ENCODE measurements at places on chromosomes 12 and 14.

DNA sequence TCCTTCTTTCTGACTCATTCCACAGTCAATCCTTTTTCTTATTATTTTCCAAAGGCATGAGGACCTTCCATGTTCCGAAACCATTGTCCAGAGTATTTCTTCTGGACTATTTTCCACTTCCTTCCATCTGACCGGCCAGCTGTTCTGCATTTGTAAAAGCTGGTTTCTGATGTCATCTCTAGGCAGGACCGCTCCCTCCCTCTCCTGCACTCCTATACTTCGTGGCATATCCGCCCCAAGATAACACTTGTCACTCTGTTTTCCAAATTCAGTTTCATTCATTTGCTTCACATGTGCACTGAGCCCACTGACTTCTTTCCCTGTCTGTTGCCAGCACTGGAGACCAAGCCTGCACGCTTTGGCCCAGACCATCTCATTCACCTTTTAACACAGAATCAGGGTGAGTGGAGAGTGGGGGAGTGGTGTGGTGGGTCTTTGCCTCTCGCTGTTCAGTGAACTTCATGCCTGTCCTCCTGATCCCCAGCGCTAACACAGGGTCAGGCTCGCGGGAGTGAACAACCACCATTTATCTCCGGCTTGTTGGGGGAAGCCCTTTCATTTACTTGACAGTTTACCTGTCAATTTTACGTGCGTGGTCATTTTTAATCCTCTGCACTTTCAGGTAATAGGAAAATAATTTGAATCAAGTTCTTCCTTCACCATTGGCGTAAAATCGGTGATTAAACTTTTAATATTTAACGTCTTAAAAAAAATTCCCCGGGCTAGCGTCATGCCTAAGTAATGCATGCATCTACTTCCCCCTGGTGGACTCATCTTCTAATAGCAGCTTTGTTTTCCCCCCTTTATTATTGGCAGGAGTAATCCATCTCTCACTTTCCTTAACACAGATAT is 52.5 kb downstream of the C12orf75 start:
- peak; percentile 16 for DNase-seq

GRCh38 chr12:125346362-125346761 is 281.1 kb downstream of the AACS start:
- no peak for DNase-seq

DNA sequence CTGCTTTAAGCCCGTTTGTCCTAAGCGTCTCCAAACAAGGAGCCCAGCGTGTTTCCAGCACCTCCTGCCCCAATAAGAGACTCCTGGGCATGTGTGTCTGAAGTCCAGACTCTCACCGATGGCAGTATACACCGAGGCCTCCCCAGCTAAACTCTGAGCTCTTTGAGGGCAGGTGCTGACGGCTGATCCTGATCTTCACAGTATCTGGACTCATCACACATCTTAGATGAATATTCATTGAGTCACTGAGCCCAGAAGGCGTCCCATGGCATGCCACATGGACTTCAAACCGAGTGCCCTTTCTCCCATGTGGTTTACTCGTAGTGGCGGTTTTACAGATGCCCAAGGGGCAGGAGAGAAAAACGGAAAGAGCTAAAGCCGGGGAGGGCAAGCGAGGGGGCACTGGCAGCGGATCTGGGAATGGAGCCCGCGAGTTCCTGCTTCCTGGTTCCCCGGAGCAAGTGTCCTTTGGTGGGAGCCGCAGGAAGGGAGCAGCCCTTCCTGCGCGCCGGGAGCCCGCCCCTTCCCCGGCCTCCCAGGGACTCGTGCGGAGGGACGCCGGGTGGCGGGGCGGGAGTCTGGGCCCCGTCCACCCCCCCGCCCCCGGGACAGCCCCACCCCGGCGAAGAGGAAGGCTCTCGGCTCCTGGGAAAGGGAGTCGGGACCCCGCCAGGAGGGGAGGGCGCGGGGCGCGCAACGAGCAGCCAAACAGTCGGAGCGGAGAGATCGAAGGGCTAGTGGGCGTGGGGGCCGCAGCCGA is 585 bp upstream of the TEAD4 start:
- no peak for DNase-seq

DNA sequence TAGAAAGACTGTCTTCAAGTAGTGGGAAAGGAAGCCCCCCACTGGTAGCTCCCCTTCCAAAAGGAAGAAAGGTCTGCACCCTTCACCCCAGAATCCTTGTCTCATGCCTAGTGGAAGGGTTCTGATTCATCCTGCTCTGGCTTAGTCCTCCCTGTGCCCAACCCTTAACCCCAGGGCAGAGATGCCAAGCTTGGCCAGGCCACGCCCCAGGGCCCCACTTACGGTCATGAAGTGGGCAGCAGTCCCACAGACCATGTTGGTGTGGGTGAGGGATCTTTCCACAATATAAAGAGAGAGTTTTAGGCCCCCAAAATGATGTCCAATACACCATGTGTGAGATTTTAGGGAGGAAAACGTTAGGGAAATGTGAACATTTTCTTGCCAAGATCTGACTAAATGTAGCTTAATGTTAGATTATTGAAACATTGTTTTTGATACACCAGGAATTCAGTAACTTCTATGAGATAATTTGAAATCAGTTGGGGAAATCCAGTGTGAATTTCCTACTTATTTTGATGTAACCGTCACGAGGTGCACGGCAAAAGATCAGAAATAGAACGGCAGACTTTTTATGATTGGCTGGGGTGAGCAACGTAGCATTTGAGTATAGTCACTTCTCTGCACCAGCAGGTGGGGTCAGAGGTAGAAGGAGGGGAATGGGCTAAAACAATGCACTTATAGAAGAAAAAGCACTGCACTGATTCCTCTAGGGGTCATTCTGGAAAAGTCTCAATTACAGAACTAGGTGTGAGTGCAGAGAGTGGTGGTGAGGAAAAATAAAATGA is 8.2 kb upstream of the SSPN start:
- no peak for DNase-seq

GRCh38 chr12:77724367-77724957 is 106.2 kb upstream of the NAV3 start:
- DNase-seq = no peak

- no peak for DNase-seq
Measured at GRCh38 chr14:63562405-63562804, 19.2 kb upstream of the PPP2R5E start.

DNA sequence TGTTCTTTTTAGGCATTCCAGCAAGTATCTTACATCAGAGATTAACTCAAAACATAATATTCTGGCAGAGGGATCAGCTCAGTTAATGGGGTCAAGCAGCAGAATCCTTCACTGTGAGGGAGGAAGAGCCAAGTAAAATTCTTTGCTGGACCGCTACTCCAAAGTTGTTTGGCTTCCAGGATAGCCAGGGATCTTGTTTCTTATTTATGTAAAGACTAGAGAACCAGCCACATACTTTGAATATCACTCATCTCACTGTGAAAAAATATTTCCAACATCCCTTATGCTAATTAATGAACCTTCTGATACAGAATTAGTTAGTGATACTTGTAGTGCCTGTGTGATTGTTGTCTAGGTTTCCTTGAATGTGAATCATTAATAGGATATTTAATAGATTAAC is 94.2 kb downstream of the PLEKHA5 start:
- DNase-seq = no peak

DNA sequence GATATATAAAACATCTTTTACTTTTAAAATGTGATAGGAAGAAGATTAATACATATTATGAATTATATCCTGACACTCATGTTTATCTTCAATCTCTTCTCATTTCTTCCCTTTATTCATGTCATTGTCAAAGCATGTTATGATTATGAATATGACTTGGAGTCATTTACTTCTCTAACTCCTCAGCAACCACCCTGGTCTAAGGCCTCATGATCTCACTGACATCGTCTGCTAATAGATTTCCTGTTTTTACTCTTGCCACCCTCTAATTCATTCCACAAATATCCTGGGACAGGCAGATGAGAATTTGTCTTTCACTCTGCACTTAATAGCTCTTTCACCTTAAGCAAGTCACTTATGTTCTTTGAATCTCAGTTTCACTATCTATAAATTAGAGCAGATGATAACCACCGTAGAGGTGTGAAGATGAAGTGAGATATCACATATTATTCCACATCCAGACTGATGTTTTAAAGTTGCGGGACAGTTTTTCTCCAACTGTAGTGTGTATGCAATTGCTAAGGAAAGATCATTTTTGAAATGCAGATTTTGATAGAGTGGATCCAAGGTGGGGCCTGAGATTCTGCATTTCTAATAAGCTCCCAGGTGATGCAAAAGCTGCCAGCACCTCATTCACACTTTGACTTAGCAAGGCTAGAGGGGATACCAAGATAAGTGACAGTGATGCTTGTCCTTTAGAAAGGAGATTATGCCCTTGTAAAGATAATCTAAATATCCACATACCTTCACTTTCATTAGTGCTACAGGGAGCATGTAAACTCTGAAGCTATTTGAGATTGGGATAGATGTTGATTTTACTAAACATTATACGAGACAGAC is 3.3 kb upstream of the IAPP start:
- no peak for DNase-seq

- peak; percentile 35 for DNase-seq
Measured at GRCh38 chr12:60148109-60148508, 552.3 kb downstream of the SLC16A7 start.

DNA sequence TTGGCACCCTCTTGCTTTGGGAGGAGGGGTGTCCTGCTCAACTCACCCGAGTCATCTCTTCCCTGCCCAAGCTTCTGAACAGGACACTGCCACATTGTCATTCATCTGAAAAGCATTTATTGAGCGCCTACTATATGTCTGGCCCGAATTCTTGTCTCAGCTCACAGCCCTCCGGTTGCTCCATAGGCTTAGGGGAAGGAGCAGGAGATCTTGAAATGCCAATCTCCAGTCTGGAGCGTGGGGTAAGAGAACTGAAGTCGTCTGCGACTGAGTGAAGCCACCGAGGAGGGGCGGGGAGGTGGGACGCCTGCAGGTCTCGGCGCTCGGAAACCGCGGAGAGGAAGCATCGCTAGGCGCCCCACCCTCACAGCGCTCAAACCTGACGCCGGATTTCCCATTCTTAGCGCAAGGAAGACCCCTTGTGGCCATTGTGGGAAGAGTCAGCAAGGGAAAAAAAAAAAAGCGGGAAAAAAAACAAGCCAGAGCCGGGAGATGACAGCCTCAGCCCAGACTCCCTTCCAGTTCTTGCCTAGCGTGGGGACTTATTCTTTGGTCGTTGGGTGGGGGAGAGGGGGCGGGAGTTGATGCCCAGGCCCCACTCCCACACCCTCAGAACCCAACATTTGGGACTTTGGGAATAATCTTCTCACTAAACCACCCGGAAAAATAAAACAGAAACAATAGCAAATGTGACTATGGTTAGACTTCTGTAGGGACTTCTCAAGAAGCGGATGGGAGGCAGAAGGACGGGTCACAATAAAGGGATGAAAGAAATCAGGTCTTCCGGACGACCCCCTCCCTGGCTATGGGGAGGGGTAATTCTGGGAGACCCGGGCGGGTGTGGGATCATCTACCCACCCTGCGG is 28.2 kb upstream of the SMUG1 start:
- DNase-seq = no peak

DNA sequence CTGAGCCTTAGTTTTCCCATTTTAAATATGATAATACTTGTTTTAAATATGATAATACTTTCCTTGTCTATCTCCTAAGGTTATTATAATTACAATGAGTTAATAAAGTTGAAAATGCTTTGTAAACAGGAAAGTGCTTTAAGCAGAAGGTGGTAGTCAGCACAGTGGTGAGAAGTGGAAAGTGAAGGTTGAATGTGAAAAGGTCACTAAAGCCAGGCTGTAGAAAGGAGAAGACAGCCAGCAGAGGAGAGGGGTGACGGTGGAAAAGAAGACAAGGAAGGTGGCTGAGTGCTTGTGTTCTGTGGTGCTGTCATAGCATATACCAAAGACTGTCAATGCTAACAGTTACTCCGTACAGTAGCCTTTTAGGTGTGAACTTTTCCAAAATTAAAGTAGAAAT is 117.8 kb downstream of the ESR2 start:
- no peak for DNase-seq

DNA sequence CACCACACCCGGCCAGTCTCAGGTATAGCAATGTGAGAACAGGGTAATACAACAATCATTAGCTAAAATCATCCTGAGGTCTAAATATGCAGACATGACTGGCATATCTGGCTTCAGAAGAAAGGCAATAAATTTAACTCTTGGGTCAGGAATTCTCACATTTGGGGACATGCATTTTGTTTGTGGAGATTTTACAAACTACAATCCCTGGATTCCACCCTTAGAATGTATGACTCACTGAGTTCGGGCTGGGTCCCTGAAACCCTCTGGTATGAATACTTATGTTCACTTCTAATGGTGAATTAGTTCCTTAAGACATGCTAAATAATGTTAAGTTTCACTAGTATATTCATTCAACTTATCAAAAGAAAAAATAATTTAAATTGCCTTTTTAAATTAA is 98.9 kb upstream of the HMGA2 start:
- DNase-seq = no peak

DNA sequence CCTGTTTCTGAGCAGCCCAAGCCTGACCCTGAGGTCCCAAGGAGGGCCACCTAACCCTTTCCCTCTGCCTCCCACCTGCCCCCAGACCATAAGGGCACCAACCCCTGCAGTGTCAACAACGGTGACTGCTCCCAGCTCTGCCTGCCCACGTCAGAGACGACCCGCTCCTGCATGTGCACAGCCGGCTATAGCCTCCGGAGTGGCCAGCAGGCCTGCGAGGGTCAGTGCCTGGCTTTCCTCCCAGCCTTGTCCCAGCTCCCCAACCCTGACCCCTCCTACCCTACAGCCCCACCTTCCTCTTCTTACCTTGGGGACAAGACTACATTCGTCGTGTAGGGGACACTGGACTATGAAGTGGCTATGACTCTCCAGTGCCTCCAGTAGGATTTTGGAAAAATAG is 33.7 kb upstream of the LRP1-AS start:
- DNase-seq = no peak

GRCh38 chr12:9326085-9326484 is 117.9 kb upstream of the PZP start:
- no peak for DNase-seq

Measured in kidney epithelial cell (primary cell).